ENCODE measurements at places on chromosomes 16 and 17. TPM values are rescaled to one million over a fixed set of nuclear protein-coding genes. Genes with fewer than 3 reads are reported as not detected.

BAIAP3 gene
- 6.8 TPM for total RNA-seq

DNA sequence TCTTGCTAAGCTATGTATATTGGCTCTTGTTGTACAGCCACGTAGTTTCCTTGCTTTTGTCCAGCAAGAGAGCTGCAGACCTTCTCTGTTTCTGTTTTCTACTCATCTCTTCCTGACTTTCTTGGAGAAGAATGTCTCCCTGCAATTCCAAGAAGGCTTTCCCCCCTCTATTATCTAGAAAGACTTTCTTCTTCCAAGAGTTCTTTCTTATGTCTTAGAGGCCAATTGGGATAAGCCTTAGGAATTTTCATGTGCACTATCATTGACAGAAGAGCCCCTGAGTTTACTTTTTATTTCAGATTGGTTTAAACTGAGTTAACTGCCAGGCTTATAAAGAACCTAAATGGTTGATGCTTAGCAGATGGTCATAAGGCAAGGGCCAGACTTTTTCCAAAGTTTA is 9.0 kb downstream of the CAPNS2 start:
- no peak for DNase-seq

DNA sequence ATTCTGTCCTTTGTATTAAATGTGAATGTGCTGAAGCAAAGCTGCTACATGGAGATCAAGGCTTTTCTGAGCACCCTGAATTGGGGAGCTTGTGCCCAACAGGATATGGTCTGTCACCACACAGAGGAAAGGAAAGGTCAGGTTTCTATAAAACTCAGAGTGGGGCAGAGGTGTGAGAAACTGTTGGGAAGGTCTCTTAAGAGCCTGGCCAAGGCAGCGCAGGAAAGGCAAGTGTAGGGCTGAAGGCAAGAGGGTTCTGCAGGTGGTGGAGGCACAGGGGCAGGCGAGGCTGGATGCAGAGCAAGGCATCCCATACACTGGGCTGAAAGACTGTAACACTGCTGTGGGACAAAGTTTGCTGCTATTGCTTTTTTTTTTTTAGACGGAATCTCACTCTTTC is 8.1 kb downstream of the COX6A2 start:
- no peak for DNase-seq

- DNase-seq, result no peak
Observed at GRCh38 chr16:66099306-66099705, 267.2 kb upstream of the CDH5 start.

DNA sequence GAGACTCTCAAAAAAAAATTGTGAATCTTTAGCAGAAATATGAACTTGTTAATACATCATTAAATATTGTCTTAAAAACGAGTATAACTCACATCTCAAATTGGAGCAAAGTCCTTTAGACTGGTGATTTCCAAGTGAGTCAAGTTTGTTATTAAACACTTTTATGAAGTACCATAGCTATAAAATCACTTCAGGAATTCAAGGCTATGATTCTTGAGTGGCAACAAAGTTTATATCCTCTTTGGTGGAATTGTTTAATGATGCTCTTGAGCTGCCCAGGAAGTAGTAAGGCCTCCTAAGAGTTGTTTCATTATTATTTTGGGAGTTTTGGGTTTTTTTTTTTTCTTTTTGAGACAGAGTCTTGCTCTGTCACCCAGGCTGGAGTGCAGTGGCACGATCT is 16.7 kb upstream of the BLMH start:
- no peak for DNase-seq
